ENCODE measurements at places on chromosomes 3 and 15.

DNA sequence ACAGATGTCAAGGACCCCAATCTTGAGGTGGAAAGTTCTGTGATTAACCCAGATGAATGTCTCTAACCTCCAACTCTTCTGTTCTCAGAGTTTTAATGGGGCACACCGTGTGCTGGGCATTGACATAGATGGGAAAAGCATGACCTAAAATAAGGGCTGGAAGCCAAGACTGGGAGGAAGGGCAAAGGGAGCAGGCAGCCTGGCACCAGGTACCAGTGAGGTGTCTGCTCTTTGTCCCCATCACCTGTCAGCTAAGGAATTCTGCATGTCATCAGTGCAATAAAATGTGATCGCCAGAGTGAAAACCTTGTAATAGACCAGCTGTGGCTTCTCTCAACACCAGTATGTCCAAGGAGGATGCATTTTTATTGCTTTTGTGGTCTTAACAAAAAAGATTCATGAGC, 143.5 kb upstream of the TPM1 start:
- no peak for DNase-seq

- DNase-seq: no peak
These were observed 17.9 kb downstream of the TERC start for GRCh38 chr3:169746924-169747323.

DNA sequence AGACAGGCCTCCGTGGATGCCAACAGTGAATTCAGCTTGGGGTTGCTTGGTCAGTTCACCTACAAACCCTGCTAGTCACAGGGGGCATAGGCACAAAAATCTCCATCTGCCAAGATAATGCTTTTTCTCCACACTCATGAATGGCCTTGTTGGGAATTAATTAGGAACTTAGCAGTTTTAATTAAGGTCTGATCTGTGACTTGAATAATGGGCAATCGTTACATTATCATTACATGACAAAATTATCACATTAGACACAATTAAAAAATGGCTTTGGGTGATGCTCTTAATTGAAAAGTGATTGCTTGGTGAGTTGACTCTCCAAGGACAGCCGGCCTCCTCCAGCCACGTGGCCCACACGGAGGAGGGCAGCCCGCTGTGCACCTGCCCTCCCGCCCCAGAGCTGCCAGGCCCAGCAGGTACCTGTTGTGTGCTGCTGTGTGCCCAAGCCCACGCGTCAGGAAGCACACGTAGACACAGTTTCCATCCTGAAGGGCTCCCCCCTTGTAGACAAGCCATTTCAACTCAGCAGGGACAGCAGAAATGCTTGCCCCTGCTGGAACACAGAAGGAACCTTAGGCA, 274.2 kb downstream of the OCA2 start:
- DNase-seq: no peak

DNA sequence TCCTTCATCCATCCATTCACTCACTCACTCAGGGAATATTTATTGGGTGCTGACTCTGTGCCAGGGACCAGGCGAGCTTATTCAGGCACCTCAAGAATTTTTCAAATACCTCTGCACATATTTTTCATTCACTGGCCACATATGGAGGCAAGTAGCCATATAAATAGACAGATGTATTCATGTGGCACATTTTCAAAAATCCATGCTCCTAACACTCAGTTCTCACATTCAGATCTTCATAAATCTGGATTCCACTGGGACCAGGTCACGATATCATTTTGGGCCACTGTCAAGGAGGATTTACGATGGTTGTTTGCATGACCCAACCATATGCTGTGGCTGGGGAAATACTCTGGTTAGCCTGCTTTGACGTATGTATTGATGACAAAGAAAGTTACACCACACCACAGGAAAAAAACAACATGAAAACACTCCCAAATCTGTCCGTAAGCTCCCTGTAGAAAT, 241.8 kb upstream of the LRTM1 start:
- no peak for DNase-seq

DNA sequence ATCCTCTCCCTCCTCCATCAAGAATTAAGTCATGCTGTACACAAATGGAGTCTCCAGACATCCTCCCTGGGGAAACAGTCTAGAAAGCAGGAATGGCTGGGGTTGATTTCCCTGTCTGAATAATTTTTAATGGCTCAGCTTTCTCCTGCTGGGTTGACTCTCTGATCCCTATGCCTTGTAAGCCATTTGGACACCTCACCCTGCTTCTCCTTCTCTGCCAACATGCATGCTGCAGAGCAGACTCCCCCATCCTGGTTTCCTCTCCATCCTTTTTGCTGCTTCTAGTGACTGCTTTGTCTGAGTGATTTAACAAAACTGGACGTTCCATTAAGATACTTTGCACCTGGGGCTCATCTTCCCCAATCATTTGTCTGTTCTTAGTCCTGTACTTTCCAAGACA, 22.2 kb downstream of the SV2B start:
- DNase-seq: no peak

DNA sequence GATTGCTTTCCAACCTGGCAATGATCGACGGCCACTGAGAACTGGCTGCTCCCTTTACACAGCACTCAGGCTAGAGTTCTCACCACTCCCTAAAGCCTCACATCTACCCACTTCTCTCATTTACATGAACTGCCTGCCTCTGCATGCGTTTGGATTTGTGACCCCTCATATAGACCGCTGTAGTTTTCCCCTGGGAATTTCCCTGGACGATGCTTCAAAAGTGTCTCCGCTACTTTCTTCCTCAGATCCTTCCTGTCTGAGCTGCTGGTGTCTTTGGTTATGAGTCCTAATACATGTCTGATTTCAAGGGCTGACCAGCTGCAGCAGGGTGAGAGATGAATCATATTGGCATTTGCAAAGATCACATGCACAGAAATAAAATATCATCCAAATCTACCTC, 116.7 kb upstream of the ETV5 start:
- DNase-seq: no peak

DNA sequence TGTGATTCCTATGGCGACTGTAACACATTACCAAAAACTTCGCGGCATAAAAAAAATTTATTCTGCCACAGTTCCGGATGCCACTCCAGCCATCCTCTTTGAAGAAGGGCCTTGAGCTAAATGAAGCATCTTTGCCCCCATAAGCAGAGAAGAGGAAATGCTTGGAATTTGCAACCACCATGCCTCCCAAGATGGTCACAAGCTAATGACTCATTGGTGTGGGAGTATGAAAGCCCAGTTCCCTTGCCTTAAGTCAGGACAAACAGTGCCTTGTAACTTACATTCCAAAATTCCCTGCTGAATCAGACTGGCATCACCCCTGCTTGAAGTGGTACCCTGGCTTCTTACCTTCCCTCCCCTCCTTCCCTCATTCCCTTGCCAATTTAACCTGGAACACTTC, 1077.4 kb downstream of the EPHA3 start:
- no peak for DNase-seq

GRCh38 chr3:190001426-190001825, 119.3 kb downstream of the P3H2 start:
- no peak for DNase-seq

DNA sequence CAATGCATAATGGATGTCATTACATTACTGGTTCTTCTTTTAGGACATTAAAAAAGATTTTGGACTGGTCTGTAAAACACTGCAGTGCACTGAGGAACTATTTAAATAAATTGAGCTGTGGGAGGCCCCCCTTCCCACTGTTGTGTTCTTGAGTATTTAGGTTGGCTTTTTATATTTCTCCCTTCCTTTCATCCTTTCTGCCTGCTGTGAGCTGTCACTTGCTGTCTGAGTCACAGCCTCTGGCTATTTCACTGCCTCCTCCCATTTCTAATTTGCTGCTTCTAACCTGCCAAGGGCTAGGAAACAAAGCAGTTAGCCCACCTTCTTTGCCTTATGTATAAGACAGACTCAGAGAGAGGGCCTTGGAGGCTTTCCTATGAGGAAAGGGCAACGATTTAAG, 89.0 kb upstream of the FNDC3B start:
- no peak for DNase-seq

GRCh38 chr3:57889807-57890206, 118.4 kb upstream of the FLNB start:
- no peak for DNase-seq

- no peak for DNase-seq
These were observed 42.2 kb downstream of the SLC9A9 start for GRCh38 chr3:143806038-143806437.

DNA sequence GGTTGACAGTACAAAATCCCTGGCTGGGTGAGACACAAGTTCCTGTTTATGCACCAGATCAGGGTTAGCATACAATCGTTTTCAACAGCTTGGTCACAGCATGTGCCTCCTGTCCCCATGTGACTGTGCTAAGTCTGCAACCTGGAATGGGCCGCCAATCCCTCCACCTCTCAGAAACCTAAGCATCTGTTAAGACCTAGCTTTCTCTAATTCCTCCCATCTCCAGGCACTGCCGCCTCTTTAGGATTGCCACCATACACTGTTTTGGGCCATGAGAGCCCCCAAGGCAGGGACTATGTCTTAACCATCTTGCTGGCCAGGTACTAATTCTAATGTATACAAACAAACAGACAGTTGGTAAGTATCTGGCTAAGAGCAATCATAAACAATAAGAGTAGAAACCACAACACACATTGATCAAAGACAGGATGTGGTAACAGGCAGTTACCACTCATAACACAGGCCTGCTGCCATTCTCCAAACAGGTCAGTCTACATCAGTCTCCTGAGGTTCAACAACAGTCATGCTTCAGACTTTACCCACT, 25.6 kb downstream of the SEC22C start:
- DNase-seq: no peak

- no peak for DNase-seq
These were observed 10.9 kb upstream of the CD200R1L start for GRCh38 chr3:112857526-112857925.

DNA sequence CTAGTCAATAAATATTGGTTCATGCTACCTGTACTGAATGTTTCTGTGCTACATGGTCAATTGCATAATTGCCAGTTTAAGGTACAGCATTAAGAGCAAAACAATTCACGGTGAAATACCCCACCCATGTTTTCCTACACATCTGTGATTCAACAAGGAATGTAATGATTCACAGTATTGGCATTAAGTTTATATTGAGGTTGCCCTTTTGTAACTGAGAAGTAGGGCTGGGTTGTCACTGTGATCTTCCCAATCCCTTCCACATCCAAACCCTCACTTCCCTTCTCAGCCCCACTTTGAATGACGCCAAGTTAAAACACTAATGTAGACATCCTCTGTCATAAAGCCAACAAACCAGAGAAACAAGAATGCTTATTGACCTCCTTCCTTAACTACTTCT, 112.0 kb upstream of the TJP1 start:
- no peak for DNase-seq

- DNase-seq: no peak
These were observed 379.8 kb downstream of the VPS13C start for GRCh38 chr15:61680260-61681037.

- no peak for DNase-seq
These were observed 200.0 kb downstream of the RORA start for GRCh38 chr15:61029082-61029481.

DNA sequence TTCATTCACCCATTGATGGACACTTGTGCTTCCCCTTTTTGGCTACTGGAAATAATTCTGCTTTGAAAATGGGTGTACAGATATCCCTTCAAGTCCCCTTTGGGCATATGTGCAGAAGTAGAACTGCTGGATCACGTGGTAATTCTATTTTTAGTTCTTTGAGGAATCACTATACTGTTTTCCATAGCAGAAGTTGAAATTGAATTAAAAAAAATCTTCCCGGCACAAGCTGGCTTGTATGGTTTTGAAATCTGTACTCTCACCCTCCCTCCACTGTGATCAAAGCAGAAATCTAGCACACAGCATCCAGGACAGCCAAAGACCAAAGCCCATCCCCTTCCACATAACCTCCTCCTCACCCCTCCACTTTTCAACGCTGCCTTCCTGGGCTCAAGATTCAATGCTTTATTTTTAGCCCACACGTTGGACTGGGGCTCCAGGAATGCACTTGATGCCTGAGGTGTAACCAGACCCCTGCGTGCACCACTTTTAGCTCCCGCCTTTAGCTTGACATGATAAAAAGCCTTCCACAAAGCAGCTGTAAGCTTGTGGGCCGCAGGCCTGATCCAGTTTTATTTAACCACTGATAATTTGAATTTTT, 29.9 kb downstream of the TMEM40 start:
- DNase-seq: no peak

DNA sequence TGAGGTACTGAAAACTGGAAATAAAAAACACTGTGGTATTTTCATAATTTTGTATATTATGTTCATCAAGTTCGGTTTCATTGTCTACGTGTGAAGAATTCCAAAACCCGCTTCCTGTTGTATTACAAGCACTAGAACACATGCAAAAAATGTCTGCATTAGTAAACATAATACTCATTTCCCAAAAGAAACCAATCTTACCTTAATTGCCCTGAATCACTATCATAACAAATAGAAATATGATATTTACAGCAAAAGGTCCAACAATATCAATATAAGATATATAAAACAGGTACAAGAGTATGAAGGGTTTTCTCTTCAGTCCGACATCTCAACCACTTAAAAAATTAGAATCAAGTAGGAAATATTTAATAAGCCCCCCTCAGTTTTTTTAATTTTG, 26.3 kb upstream of the GP5 start:
- no peak for DNase-seq

DNA sequence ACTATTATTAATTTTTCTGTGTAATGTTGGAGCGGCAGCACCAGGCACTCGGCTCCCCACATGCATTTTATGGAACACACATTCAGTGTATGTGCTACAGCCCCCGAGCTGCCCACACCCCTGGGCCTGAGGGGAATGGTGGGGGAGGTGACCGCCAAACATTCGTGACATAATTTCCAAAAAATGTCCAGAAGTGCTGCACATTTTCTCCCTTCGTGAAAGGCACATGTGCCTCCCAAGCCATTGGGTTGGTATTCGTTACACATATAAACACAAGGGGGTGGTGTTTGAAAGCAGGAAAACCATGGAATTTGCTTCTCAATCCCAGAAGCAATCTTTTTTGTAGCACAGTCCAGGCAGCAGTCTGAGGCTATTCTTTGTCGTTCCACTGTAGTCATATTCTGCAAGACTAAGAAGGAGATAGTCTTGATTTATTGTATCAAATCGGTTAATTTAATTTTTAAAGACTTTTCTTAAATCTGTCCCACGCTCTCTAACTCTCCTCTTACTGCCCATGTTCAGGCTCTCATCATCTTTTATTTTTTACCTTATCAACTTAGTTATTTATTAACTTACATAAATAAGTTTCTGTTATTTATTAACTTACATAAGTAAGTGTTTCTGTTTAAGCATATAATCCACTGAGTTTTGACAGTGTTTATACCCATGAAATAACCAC, 39.2 kb upstream of the POLR2M start:
- no peak for DNase-seq

Data from activated naive CD4-positive, alpha-beta T cell (primary cell).